ENCODE measurements at places on chromosomes 1 and 21.

DNA sequence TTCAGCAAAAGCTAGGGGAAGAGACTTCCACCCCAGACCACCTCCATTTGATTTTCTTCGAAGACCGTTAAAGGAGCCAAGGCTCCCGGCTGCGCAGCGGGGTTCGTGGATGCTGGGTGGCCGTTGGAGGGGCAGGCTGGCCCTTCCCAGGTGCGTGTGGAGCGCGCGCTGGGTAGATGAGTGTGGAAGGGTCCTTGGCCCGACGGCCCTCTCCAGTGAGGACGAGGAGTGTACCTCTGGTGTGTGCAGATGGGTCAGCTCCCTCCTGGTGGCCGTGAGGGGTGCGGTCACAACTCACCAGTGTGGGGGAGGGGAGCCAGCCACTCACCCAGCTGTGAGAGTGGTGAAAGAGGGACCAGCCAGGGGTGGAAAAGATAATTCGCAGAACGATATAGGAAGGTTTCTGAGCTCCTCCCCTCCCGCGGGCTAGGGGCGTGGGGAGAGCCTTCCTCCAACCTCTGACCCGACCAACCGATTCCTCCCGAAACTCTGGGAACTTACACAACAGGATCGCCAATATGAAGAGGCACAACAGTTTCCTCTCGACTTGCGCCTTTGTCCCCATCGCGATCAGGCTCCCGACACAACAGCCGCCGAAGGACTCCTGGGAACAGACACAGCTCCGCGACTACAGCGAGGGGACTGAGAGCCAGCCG lies at the start of gene F11R:
Gene F11R, minus strand, starts transcription at position 644 of the 656 bp plus-strand sequence. Its CDS starts 79 bp downstream, at position 565.
- peak within 1 kb of the TSS; percentile 48 for H3K4me3 ChIP-seq
- no peaks in the 10 kb centered on the region for H3K27me3 ChIP-seq
- peaks cover 11% of the 10 kb centered on the region for H3K4me1 ChIP-seq

- no peak overlapping the region for H3K27ac ChIP-seq
- no peaks in the 10 kb centered on the region for H3K4me1 ChIP-seq
- no peak for DNase-seq
- no peak overlapping the region for H3K4me3 ChIP-seq
- H3K36me3 ChIP-seq = peaks cover 8% of the 10 kb centered on the region
Observed at GRCh38 chr1:244422174-244422573, 29.5 kb downstream of the ADSS2 start.

DNA sequence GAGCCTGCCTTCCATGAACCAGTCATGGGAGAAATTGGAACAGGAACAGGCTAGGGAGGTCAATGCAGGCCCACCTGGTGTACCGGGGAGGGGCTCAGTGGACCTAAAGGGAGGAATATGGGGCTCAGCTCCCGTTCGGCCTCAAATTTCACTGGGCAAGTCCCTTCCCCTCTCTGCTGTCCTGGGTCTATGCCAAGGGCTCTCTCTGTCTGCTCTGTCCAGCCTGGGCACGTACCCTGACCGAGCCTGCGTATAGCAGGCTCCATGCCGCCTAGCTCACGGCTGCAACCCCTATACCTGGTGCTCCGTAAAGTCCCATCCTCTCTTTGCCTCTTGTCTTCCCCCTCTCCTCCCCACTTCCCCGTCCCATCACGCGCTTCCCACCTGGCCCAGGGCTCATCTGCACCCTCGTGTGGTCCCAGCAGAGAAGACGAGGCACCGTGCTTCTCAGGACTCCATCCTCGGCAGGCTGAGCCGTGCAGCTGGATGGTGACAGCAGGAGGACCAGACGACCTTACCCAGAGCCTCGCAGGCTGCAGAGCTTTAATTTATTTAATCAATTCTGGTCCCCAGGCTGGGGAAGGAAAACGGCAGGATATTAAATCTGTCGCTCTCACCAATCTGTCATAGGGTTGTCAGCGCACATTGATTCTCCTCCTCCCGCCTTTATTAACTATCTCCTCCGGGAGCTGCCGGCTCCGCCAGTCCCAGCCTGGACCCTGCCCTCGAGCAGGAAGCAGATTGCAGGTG lies 25.0 kb upstream of the DISP3 start:
- no peak overlapping the region for H3K27ac ChIP-seq
- H3K27me3 ChIP-seq = no peaks in the 10 kb centered on the region
- no peak overlapping the region for H3K4me3 ChIP-seq

DNA sequence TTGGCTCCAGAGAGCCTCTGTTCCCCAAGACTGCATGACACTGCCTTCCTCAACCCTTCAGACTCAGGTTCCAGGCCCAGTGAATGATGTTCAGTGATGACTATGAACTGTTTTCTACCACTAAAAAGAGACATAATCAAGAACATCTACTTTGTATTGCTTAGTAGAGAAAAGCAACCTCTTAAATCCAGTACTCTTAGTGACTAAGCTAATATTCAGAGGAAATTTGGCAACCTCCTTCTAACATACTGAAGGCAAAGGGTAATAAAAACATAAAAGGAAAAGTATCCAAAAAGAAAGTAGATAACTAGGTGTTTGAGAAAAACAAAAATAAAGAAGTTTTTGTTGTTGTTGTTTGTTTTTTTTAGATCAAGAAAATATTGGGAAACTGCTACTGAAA lies 153.3 kb upstream of the RUNX1 start:
- H3K4me1 ChIP-seq = no peaks in the 10 kb centered on the region
- no peaks in the 10 kb centered on the region for H3K27me3 ChIP-seq
- H3K27ac ChIP-seq = peak overlapping the region; percentile 26
- no peak for DNase-seq

DNA sequence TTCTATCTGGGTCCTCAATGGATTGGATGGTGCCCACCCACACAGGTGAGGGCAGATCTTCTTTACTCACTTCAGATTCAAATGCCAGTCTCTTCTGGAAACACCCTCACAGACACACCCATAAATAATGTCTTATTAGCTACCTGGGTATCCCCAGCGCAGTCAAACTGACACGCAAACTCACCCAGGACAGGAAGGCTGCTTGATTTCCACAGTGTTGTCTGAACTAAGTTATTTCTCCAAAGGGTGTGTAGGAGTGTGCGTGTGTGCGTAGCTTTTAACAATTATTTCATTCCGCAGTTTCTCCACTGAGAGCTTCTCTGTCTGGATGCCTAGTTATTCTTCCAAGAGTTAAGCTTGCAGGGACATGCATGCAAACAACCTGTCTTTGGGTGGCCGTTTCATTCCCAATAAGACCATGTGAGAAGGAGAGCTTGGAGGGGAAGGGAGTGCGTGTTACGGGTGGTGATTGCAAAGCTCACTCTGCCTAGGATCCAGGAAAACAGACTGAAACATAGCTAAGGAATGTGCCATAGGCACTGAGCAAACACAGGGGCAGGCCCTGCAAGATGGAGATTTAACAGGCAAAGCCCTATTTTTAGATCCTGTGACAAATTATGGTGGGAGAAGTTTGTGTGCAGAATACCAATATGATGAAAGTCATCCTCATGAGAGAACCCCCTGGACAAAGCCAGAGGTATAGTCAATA lies 269.7 kb downstream of the DYRK1A start:
- no peak overlapping the region for H3K27ac ChIP-seq
- DNase-seq = no peak
- no peaks in the 10 kb centered on the region for H3K36me3 ChIP-seq
- no peaks in the 10 kb centered on the region for H3K4me1 ChIP-seq
- H3K4me3 ChIP-seq = no peak overlapping the region
- no peaks in the 10 kb centered on the region for H3K27me3 ChIP-seq

DNA sequence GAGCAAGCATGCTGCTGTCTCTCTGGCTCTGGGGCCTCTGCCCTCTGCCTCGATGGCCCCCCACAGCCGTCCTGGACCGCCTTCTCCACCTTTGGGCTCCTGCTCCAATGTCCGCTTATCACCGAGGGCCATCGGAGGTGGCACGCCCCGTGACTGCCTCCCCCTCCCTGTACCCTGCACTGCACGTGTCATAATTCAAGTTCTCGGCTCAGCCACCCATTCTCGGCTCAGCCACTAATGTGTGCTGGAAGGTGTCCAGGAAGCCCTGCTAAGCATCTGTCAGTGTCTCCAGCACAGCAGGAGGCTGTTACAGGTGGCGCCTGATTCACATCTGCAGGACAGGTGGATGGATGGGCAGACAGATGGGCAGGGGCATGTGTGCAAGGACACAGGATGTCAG lies 45.5 kb downstream of the TP73 start:
- H3K36me3 ChIP-seq = no peaks in the 10 kb centered on the region
- no peaks in the 10 kb centered on the region for H3K4me1 ChIP-seq
- peak; percentile 26 for DNase-seq
- no peak overlapping the region for H3K27ac ChIP-seq

DNA sequence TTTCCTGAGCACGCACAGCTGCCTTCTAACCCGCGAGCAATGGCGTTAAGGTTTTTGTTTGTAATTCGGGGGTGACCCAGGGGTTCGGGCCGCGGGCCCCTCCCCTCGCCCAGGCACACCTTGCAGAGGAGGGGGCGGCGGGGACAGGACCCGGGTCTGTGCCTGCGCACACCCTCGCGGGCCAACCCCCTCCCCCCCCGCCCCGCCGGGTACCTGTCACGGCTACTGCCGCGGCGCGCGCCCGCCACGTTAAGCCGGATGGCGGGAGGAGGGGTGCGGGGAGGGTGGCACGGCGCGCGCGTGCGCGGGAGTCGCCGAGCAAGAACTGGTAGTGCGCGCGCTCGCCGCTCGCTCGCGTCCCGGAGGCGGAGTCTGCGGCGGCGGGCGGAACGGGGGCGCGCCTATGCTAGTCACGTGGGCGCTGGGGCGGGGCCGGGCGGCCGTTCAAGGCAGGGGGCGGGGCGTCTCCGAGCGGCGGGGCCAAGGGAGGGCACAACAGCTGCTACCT lies at the start of gene TPTE:
Gene TPTE, plus strand, starts transcription at position 493 of the 508 bp plus-strand sequence. CDS start 17,141 bp downstream, outside the sequence.
- H3K36me3 ChIP-seq = no peaks in the 10 kb centered on the region
- no peak within 1 kb of the TSS for H3K4me3 ChIP-seq
- no peak for DNase-seq

- H3K4me3 ChIP-seq = no peak overlapping the region
- H3K27ac ChIP-seq = no peak overlapping the region
- DNase-seq = no peak
- no peaks in the 10 kb centered on the region for H3K27me3 ChIP-seq
Observed at GRCh38 chr1:48200166-48200900, 22.2 kb upstream of the SLC5A9 start.

DNA sequence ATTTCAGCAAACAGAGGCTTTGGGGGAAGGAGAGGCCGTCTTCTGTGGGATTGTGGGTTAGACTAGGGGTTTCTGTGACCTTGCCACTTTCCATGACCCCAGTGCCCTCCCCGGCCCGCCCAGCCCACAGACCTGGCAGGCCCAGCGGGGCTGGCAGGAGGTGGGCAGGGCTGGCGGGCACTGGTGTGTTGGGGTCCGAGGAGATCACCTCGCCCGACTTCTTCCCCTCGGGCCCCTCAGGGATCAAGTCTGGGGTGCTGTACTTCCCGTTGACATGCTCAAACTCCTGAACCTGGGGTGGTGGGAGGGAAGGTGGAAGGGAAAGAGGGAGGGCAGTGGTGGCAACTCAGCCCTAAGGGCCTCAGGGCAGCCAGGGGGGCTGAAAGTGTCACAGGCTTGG lies 56.3 kb downstream of the CHD5 start:
- no peaks in the 10 kb centered on the region for H3K27me3 ChIP-seq
- H3K36me3 ChIP-seq = no peaks in the 10 kb centered on the region
- no peak overlapping the region for H3K4me3 ChIP-seq
- no peak for DNase-seq

DNA sequence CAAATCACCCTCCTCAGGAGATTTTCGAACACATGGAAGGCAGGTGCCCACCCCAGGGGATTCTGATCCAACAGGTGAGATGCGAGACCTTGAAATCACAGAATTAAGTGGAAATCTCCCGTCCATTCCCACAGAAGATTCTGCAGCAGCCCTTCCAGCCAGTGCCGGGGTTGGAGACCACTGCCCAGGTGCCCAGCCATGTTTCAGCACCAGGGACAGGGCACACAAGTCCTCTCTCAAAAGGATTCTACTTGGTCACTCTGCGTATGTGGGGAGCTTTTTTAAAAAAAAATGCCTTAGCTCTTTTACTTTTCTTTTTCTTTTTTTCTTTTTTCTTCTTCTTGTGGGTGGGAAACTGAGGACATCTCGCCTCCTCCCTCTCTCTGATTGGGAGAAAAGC lies 80.7 kb downstream of the VWA5B1 start:
- H3K27ac ChIP-seq = no peak overlapping the region
- H3K4me3 ChIP-seq = no peak overlapping the region
- no peak for DNase-seq
- no peaks in the 10 kb centered on the region for H3K36me3 ChIP-seq
- peaks cover 15% of the 10 kb centered on the region for H3K27me3 ChIP-seq
- peaks cover 7% of the 10 kb centered on the region for H3K4me1 ChIP-seq

GRCh38 chr1:84653130-84653677 lies 37.1 kb downstream of the SSX2IP start:
- H3K27me3 ChIP-seq = no peaks in the 10 kb centered on the region
- H3K36me3 ChIP-seq = no peaks in the 10 kb centered on the region
- DNase-seq = no peak
- H3K4me3 ChIP-seq = no peak overlapping the region

- no peaks in the 10 kb centered on the region for H3K36me3 ChIP-seq
- peaks cover 19% of the 10 kb centered on the region for H3K4me1 ChIP-seq
- DNase-seq = peak; percentile 82
- H3K4me3 ChIP-seq = no peak overlapping the region
Observed at GRCh38 chr1:232622378-232622777, 7.6 kb downstream of the SIPA1L2 start.

- no peaks in the 10 kb centered on the region for H3K4me1 ChIP-seq
- no peaks in the 10 kb centered on the region for H3K36me3 ChIP-seq
- H3K4me3 ChIP-seq = no peak overlapping the region
Observed at GRCh38 chr1:37149296-37149695, 115.0 kb upstream of the GRIK3 start.

DNA sequence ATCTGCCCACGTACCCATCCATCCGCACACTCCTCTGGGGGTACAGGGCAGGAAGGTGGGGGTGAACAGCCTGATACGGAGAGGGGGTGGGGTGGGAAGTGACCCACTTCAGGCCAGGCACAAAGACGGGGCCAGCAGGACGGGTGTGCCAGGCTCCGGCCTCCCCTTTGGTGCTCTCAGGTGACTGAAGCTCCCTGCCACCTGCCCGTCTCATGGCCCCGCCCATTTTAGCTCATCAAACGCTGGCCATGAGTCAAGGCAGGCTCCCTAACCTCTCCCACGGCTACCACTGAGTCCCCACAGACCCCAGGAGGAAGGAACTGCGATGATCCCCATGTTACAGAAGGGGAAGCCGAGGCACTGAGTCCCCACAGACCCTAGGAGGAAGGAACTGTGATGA lies 109.6 kb downstream of the CRYAA start:
- H3K36me3 ChIP-seq = no peaks in the 10 kb centered on the region
- DNase-seq = no peak
- H3K4me1 ChIP-seq = no peaks in the 10 kb centered on the region
- no peak overlapping the region for H3K4me3 ChIP-seq
- H3K27me3 ChIP-seq = no peaks in the 10 kb centered on the region

GRCh38 chr1:75677443-75677842 lies 47.1 kb upstream of the ACADM start:
- no peaks in the 10 kb centered on the region for H3K27me3 ChIP-seq
- H3K4me1 ChIP-seq = no peaks in the 10 kb centered on the region
- no peaks in the 10 kb centered on the region for H3K36me3 ChIP-seq
- H3K4me3 ChIP-seq = no peak overlapping the region
- H3K27ac ChIP-seq = no peak overlapping the region
- DNase-seq = no peak

- no peak overlapping the region for H3K27ac ChIP-seq
- H3K4me3 ChIP-seq = no peak overlapping the region
- H3K36me3 ChIP-seq = no peaks in the 10 kb centered on the region
Observed at GRCh38 chr1:81525085-81525484, 275.6 kb upstream of the ADGRL2 start.
